ENCODE measurements at places on chromosomes 2 and 18.

DNA sequence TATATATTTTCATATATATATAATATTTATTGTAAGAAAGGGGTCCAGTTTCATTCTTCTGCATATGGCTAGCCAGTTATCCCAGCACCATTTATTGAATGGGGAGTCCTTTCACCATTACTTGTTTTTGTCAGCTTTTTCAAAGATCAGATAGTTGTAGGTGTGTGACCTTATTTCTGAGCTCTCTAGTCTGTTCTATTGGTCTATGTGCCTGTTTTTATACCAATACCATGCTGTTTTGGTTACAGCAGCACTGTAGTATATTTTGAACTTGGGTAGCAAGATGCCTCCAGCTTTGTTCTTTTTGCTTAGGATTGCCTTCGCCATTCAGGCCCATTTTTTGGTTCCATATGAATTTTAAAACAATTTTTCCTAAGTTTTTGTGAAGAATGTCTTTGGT is 320.1 kb downstream of the CDH2 start:
- no peak for DNase-seq

GRCh38 chr2:228426502-228427216 is 245.2 kb upstream of the SPHKAP start:
- DNase-seq: no peak

GRCh38 chr2:110211938-110212858 is at the start of gene MTLN:
MTLN (minus strand) TSS chr2:110212547; CDS start chr2:110212525, 22 bp downstream.
- DNase-seq: peak; percentile 46

DNA sequence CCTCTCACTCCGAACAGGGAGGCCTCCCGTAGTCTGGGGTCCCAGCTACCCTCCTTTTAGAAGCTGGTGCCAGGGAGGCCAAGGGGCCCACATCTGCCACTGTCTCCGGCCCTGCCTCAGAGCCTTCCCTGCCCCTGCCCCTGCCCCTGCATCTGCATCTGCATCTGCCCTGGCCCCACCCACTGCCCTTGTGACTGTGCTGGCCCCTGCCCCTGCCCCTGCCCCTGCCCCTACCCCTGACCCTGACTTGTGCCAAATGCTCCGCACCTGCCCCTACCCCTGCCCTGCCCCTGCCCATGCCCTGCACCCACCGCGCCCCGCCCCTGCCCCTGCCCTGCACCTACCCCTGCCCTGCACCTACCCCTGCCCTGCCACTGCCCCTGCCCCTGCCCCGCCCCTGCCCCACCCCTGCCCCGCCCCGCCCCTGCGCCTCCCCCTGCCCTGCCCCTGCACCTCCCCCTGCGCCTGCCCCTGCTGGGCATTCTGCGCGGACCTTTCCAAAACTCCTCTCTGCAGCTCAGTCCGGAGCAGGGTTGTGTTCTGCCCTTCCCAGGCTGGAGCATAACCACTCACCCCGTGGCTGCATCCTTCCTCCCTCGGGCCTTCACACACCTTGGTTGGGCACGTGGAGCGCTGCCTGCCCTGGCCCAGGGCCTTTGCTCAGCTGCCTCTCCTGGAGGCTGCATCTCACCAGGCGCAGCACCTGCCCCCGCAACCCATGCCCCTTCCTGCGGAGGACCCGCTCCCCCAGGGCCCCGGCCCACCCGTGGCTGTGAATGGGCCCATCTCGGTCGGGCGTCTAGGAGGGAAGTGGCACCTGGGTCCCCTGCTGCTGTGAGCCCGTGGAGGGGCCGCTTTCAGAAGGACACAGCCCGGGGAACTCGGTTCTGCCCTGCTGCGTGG is 5.4 kb downstream of the SNTG2 start:
- no peak for DNase-seq

DNA sequence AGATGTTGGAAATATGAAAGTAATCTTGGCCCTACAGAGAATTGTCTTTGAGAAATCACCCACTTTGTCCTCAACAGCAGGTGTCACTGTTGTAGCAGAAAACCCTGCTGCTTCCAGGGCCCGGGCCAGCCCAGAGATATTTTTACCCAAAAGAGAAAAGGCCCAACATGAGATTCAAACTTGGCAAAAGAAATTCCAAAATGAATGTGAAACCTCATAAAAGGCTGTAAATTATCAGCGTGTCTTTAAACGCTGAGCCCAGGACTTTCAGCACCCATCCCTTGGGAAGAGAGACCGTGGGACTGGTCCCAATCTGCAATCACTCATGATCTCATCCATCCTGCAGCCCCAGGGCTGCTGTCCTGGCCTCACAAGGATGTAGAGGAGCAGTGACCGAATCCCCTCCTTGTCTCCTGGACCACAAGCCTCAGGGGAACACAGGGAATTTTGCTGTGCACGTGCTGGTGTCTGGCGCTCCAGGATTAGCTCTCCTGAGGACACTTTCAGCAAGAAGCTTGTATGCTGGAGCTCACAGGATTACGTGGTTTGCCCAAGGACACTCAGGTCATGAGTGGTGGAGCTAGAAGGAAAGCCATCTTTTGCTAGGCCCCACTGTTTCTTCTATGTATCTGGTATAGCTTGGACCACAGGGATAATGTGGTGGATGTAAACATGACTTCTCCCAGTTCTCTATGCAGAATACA is 202.1 kb downstream of the RNF144A start:
- no peak for DNase-seq

GRCh38 chr2:226903179-226903578 is 67.3 kb downstream of the RHBDD1 start:
- peak; percentile 82 for DNase-seq

DNA sequence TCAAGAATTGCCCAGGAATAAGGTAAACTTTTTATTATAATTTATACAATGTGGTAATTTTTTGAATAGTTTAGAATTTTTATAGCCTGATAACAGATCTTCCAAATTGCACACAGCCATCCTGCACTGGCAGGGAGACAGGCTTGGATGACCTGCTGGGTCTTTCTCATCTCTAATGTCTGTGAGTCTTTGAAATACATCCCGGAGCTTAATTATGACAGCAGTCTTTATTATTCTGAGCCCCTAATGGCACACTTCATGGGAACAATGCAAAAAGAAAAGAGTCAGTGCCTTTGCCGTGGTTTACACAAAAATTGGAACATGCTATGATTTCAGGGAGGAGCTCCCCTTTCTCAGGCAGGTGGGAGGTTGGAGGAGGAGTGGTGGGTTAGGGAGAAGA is 71.0 kb downstream of the TMEM182 start:
- no peak for DNase-seq

GRCh38 chr18:68263481-68263880 is 451.4 kb downstream of the TMX3 start:
- peak; percentile 73 for DNase-seq

DNA sequence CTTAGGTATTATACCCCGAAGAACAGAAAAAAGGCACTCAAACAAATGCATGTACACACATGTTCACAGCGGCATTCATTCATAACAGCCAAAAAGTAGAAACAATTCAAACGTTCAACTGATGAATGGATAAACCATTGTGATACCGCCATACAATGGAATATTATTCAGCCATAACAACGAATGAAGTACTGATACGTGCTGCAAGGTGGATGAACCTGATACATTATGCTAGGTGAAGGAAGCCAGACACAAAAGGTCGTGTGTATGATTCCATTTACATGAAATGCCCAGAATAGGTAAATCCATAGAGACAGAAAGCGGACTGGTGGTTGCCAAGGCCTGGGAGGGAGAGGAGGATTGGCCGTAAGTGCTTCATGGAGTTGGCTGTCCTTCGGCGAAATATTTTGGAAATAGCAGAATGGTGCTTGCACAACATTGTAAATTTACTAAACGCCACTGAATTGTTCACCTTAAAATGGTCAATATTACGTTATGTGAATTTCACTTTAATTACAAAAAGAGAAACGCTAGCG is 750 bp upstream of the RMP24 start:
- no peak for DNase-seq

GRCh38 chr2:86186431-86186830 is 8.8 kb downstream of the IMMT start:
- DNase-seq: no peak

GRCh38 chr18:56992777-56993176 is 154.1 kb upstream of the BOD1L2 start:
- DNase-seq: peak; percentile 7

DNA sequence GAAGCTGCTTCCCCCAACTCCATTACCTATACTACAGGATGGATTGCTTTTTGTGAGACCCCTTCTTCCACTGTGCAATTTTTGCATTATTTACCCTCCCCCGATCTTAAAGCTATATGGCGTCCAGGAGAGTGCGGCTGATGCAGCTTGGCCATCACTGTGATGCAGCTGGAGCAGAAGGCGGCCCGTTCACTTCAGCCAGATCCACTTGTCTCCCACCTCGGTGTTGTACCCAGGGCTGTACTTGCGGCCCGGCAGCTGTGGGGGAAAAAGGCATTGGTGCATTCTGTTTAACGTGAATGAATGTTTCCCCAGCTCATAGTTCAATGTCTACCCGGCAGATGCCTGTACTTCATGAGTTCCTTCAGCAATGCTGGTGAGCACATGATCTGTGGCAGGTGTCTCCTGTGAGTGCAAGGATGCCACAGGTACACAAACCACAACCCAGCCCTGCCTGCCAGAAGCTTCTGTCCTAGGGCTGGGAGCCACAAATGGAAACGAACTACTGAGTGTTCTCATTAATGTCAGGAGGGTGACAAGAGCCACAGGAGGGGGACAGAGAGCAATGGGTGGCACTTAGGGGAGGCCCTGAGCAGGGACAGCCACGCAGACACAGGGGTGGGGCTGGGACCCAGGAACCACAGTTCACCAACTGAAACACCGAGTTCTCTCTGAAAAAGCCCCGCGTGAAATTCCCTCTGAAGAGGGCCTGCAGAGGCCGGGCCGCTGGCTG is 64.0 kb downstream of the NDUFA10 start:
- DNase-seq: no peak

GRCh38 chr18:46040033-46040746 is 31.9 kb downstream of the PSTPIP2 start:
- DNase-seq: no peak

GRCh38 chr2:37711308-37711731 is 39.9 kb upstream of the CDC42EP3 start:
- peak; percentile 96 for DNase-seq

GRCh38 chr2:120177001-120177621 is 46.1 kb downstream of the TMEM185B start:
- DNase-seq: no peak

DNA sequence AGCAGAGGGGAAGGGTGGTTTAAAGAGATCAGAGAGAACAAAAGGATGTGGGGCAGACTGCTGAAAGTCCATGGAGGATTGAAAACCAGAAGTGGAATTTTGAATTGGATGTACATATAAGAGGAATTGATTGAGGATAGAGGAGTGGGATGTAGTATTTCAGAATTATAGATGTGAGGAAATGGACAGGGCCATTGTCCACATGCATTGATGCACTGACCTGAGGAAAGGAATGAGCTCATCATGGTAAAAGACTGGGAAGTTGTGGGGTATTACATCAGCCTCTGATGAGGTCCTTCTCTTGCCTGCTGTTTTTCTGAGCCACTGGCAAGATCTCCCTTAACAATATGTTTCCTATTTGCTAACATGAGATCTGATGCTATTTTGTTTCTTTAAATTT is 365.7 kb upstream of the FANCL start:
- DNase-seq: no peak

DNA sequence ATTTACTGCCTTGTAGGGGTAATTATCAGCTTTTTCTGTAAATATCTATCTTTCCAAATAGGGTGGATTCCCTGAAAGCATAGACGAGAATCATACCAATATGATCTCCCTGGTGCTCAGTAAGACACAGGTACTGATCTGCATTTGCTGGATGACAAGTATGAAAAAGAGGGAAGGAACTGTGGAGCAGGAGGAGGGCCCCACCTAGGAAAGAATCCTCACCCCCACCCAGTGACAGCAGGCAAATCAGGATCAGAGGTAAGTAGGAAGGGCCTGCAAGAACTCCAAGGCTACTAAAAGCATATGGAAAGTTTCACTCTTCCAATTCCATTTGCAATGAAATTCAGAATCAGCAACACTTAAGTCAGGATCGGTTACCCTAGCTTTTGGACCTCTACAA is 42.3 kb downstream of the METTL8 start:
- no peak for DNase-seq

GRCh38 chr2:133241224-133241571 is 327.1 kb downstream of the NCKAP5 start:
- DNase-seq: peak; percentile 46

DNA sequence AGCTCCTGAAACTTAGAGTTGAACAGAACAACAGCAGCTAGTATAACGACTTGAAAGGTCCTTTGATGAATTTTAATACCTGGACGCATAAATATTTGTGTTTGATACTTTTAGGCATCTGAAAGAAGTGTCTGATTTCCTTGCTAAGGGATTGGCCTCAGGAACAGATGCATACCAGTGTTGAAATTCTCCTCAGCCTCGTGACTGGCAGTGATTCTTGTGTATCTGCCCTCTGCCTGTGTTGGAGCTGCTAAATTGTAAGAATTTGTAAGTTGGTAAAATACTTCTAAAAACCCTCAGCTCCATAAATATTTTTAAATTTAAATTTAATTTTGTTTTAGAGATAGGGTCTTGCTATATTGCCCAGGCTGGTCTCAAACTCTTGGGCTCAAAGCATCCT is 22.4 kb upstream of the SCYGR1 start:
- DNase-seq: no peak

DNA sequence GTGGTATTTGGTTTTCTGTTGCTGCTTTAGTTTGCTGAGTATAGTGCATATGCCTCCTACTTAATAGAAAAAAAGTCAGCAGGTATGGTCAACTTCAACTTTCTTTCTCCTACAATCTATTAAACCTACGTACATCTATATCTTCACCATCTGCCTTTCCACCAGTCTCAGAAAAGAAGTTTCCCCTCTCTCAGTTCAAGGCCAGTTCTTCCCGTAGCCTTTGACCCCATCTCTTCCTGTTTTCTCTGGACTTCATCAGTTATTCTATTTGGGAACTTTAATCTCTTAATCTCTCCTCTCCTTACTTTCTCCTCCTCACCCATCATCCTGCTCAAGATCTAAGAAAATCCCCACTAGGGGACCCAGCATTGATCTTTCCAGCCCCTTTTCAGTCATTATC is 5.7 kb downstream of the PTRHD1 start:
- no peak for DNase-seq

GRCh38 chr18:60675801-60676200 is 303.2 kb upstream of the MC4R start:
- no peak for DNase-seq

GRCh38 chr2:96181529-96181928 is 27.1 kb downstream of the STARD7 start:
- DNase-seq: no peak

DNA sequence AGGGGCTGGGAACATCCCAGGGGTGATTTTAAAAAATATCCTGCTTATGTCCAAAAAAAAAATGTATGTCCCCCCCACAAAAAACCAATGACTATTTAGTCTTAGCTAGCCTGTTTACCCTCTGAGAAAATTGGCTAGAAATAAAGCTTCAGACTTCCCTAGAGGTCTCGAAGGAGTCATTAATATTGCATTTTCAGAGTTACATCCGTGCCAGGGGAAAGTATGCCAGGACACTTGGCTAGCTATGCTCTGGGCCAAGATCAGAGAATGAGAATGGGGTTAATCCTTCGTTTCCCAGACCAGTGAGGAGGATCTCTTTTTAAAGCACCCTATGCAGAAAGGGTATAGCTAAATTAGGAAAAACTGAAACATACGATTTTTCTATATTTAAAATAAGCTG is 183.6 kb downstream of the MC4R start:
- DNase-seq: no peak

DNA sequence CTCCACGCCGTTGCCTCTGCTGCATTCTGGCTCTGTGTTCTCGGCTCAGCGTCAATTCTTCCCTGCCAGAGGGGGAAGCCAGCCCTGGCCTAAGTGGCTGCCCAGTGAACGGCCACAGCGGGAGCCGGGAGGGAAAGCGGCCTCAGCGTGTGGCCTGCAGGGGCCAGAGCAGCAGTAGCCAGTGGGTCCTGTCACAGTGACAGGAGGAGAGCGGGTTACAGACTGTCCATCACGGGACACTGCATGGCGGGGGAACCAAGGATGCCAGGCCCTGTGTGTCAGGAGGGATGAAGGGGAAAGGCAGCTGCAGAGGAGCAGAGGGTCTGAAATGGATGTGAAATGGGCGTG is 39.7 kb downstream of the PDIA6 start:
- no peak for DNase-seq
